Coronary artery (tissue), 2 donors: ENCODE measurements at places on chromosomes 3 and 15.

GRCh38 chr3:159669766-159670165 is 318.9 kb upstream of the IL12A start:
- no peak for DNase-seq

- DNase-seq: no peak
These were observed 75.4 kb upstream of the RGMA start for GRCh38 chr15:93164409-93164808.

DNA sequence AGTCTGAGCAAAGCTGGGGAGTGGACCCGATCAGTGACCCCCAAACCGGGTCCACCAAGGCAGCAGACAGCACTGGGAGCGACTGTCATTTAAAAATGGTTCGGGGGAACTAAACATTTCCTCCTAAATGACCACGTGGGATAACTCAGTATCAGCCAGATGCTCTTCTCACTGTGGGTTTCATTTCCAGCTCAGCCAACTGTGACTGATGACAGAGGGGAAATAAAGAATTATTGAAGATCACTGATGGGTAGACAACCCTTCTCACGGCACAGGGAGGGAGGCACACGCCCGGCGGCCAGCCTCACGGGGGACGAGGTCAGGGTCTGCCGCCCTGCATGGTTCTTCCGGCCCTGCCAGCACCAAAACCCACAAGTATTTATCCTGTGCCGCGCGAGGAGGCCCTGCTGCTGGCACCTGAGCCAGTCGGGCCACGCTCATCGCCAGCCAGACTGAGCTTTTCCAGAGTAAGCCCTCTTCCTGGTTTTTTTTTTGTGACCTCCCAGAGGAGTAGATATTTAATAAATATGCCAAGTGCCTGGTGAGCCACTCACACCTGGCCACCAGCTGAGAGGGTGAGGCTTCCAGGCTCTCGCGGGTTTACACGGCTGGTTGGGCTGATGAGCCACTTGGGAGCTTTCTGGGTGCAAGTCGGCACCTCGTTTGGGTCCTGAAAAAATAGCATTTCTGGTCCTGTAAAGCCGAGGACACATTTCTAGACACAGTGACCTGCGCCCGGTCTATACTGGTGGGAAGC is 6.2 kb downstream of the MELTF start:
- no peak for DNase-seq

DNA sequence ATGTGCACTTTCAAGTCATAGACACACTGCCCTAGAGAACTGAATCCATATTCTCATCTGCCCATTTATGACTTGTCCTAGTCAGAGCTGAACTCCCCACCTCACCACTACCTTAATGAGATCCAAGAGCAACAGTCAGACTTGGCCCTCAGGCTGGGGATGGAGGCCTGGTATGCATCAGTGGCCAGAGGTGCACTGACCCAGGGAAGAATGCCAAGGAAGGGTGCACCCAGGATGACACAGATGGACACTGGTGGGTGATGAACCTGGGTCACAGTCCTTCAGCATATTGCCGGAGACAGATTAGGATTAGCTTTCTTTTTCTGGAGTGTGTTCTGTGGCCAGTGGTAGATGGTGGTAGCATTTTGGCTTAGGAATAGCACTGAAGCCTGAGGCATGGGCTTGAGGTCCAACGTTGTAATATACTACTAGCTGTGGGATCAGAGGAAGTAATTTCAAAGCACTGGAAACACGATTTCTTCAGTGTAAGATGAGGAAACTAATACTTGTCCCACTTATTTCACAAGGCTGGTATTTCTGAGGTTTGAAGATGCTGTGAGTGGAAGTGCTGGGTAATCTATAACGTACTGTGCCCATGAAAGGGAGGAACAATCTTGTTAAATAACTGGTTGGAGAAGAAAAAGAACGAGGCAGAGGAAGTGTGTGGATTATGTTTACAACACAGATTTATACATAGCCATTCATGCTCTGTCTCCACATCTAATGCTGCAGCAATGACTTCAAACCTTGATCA is 265.0 kb downstream of the THRB start:
- no peak for DNase-seq

DNA sequence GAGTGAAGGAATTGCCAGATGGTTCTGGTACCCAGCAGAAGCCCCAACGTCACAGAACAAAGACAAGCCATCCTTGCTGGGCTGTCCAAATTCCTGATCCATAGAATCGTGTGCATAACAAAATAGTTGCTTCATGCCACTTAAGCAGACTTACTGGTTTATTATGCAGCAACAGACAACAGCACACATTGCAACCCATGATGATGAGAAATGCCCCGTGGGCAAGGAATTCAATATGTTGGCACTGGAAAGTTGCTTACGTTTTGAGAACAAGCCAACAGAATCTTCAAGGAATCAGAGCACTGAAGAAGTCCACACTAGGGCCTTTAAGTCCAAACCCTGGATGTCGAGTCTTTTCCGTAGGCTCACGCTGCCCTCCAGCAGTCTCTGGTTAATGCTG is 40.3 kb downstream of the CCR4 start:
- no peak for DNase-seq

GRCh38 chr3:101862416-101863165 is 13.3 kb downstream of the NFKBIZ start:
- no peak for DNase-seq

GRCh38 chr15:73464602-73465001 is 21.6 kb downstream of the REC114 start:
- no peak for DNase-seq

DNA sequence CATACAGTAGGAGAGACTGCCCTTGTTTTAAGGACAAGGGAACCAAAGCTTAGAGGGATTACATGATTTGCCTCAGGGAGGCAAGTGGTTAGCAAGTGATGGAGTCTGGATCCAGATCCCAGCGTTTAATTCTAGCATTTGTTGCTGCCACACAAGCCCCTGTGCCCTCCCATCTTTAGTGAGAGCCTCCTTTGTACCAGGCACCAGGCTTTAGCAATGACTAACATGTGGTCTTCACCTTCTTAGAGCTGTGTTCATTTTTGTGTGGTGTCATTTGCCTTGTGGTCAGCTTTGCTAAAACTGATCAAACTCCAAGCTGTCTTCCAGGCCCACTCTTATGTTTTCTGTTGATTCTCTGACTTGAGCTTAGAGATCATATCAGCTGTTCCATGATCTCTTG is 290.5 kb downstream of the RPLP1 start:
- DNase-seq: no peak

- no peak for DNase-seq
These were observed 66.7 kb upstream of the GCSAM start for GRCh38 chr3:112199622-112200316.
